ENCODE measurements at places on chromosomes 6 and 20. TPM values are rescaled to one million over a fixed set of nuclear protein-coding genes. Genes with fewer than 3 reads are reported as not detected.
A peak's percentile ranks its signal among the peaks of the same experiment; 100 is the strongest.

HLA-F gene
- total RNA-seq = 302 TPM

LKAAEAR1 gene
- not detected for total RNA-seq

LAMP5 gene
- 0.54 TPM for total RNA-seq

PPP1R16B gene
- total RNA-seq = 89.9 TPM

SRF gene
- 56.3 TPM for total RNA-seq

NELFE gene
- 51.1 TPM for total RNA-seq

- H3K4me1 ChIP-seq = no peaks in the 10 kb centered on the region
- no peak for DNase-seq
- H3K36me3 ChIP-seq = no peaks in the 10 kb centered on the region
- H3K27me3 ChIP-seq = no peaks in the 10 kb centered on the region
- no peak overlapping the region for H3K27ac ChIP-seq
- H3K4me3 ChIP-seq = no peak overlapping the region
Observed at GRCh38 chr6:161198783-161199460, 74.9 kb downstream of the AGPAT4 start.

GRCh38 chr6:162940426-162940825 is 212.7 kb downstream of the PACRG start:
- H3K36me3 ChIP-seq = no peaks in the 10 kb centered on the region
- H3K27ac ChIP-seq = no peak overlapping the region
- H3K27me3 ChIP-seq = no peaks in the 10 kb centered on the region
- H3K4me3 ChIP-seq = no peak overlapping the region

DNA sequence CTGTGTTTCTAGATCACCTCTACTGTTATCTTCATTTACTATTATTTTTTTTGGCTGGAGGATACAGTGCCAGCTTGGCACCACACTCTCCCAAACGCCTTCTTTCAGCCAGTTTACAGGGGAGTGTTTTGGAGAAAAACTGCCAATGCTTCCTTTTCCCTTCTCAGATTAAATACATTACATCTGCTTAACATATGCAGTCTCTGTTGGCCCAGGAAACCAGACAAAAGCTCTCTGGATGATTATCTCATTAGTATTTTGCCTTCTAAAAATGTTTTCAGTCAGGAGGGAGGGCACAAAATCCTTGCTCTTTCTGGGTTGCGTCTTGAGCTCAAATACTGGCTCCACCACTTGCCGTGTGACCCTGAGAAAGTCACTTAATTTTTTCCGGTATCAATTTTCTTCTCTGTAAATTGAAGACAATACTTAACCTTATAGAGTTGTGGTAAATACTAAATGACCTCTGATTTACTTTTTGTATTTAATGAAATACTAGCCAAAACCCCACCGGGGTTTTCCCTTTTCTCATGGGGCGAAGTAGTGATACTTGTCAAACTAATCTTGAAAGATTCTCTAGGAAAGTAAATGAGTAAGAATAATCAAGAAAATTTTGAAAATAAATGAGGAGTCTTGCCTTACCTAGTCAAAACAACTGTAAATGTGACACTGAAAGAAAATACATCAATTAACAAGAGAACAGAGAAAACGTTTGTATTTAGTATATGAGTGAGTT is 146.2 kb downstream of the MMS22L start:
- H3K36me3 ChIP-seq = no peaks in the 10 kb centered on the region
- peak; percentile 12 for DNase-seq
- H3K4me3 ChIP-seq = no peak overlapping the region
- no peaks in the 10 kb centered on the region for H3K4me1 ChIP-seq
- H3K27me3 ChIP-seq = no peaks in the 10 kb centered on the region

DNA sequence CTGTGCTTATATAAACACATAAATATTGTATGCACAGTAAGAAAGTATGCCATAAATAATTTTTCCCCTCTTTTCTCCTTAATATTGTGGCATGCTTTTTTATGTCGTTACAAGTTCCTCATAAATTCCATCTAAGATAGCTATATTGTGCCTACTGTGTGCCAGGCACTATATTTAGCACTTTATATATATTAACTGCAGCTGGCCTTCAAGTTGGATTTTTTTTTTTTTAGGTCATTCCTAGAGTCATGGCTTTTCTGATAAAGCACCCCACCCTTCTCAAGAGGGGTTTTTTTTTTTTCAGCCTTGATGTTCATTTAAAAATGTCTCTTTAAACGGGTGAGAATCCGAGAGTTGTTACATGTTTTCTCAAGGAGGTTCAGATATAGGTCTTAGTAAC is 42.8 kb upstream of the RNF8 start:
- peaks cover 10% of the 10 kb centered on the region for H3K4me1 ChIP-seq
- no peak for DNase-seq
- no peak overlapping the region for H3K27ac ChIP-seq
- H3K4me3 ChIP-seq = no peak overlapping the region
- H3K27me3 ChIP-seq = no peaks in the 10 kb centered on the region
- H3K36me3 ChIP-seq = peaks cover 2% of the 10 kb centered on the region

GRCh38 chr6:142935553-142936517 is 9.1 kb downstream of the HIVEP2 start:
- peak overlapping the region; percentile 34 for H3K4me3 ChIP-seq
- H3K27ac ChIP-seq = peak overlapping the region; percentile 66
- H3K4me1 ChIP-seq = peaks cover 31% of the 10 kb centered on the region
- DNase-seq = no peak

DNA sequence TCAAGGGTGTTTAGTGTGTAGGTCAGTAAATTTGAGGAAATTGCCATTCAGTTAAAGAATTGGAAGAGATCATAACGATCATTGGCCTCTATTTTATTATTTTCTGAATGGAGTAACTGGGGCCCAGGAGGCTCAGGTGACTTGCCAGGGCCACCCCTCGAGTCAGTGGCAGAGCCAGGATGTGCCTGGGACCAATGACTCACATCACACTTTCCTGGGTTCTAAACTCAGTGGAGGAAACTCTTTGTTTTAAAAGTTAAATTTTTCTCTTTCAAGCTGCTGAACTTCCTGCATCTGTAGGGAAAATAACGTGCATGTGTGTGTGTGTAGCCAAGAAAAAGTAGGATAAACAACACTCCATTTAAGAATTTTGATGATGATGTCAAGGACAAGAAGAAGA is 135.5 kb downstream of the MYLK4 start:
- H3K27ac ChIP-seq = no peak overlapping the region
- H3K4me1 ChIP-seq = no peaks in the 10 kb centered on the region
- no peak for DNase-seq
- no peaks in the 10 kb centered on the region for H3K36me3 ChIP-seq

DNA sequence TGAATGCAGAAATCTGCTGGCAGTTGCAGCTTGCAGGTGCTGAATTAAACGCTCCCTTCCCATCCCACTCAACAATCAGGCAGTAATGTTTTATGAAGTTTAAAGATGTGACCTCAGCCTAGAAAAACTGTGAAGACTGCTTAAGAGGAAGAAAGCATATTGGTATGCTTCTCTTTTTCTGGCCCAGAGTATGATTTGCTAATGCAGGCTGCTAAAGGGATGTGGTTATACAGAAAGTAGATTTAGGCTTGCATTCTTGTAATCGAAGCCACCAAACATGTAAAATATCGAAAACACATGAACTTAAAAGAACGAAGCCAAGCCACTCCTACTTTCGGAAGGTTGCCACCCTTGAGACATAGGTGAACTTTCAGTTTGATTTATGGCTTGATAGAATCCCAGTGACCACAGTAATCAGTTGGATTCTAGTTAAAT is 40.7 kb downstream of the MAP3K5 start:
- peak overlapping the region; percentile 93 for H3K27ac ChIP-seq
- DNase-seq = peak; percentile 94
- peak overlapping the region; percentile 31 for H3K4me3 ChIP-seq
- no peaks in the 10 kb centered on the region for H3K27me3 ChIP-seq

DNA sequence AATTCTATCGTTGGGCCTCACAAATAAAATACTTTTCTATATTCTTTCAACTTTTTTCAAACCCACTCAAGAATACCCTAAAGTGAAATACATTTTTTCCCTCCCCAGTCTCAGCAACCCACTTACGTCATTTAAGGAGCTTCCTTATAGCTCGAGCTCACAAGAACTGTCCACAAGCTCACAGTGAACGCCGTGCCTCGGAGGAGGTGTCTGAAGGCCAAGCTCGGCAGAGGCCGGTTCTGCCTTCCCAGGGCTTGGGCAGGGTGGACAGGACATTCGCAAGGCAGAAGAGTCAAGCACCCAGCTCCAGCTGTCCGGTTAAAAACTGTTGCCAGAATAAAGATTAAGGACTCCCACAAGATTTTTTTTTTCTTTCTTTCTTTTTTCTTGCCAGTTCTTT is 802.3 kb downstream of the QKI start:
- H3K4me3 ChIP-seq = no peak overlapping the region
- no peaks in the 10 kb centered on the region for H3K36me3 ChIP-seq
- no peaks in the 10 kb centered on the region for H3K4me1 ChIP-seq

DNA sequence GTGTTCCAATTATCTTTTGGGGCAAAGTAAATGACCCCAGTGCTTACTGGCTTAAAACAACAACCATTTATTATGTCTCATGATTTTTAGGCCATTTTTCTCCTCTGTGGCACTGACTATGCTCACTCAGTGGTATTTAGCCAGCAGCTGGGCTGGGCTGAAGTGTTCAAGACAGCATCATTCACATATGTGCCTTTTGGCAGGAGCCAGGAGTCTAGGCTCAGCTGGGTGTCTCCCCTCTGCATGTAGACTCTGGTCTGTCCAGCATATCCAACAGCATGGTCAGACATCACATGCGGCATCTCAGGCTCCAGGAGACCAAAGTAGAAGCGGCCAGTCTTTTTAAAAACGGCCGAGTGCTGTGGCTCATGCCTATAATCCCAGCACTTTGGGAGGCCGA is 120.3 kb upstream of the TOP1 start:
- H3K4me1 ChIP-seq = no peaks in the 10 kb centered on the region
- DNase-seq = no peak
- H3K27me3 ChIP-seq = peaks cover 2% of the 10 kb centered on the region
- H3K36me3 ChIP-seq = no peaks in the 10 kb centered on the region

Measured in GM12878 (cell line).